ENCODE measurements at places on chromosomes 16 and 17.

- no peak for DNase-seq
Measured at GRCh38 chr16:88422733-88423447, 30.2 kb upstream of the ZFPM1 start.

GRCh38 chr16:16158741-16159374, 64.4 kb downstream of the ABCC6 start:
- no peak for DNase-seq

DNA sequence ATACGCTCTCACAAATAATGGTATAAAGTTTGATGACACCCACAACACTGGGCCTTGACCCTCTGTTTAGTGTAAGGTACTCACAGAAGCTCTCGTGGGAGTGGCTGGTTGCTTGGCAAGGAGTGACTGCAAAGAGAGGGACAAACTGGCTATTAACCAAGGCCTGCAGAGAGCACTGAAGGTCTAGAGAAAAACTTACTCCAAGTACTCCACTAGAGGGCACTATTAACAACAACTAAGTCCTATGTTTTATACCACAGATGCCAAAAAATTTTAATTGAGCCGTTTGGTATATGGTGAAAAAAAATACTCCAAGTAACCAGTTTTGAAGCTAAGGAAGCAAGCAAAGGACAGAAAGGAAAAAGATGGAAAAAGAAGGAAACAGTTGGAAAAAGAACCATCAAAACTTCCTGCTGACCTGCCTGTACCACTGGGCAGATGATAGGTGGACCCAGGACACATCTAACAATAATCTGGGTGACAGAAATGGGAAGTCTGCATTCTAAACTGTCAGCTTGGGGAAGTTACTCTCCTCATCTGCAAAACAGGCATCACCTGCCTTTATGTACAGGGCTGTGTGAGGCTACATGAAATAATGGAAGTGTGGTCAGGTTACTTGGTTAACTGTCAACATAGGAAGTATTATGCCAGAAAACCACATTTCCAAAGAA, 23.2 kb downstream of the DYNC1LI2 start:
- DNase-seq, result no peak

GRCh38 chr17:7219812-7220592, at the start of the genes ACADVL and DLG4:
TSS of gene ACADVL (plus strand) at chr17:7219938. CDS start at chr17:7219985, 47 bp downstream.
TSS of gene DLG4 (minus strand) at chr17:7219836.
- DNase-seq, result peak; percentile 92

GRCh38 chr16:85515319-85515745, 97.8 kb upstream of the GSE1 start:
- DNase-seq, result no peak

GRCh38 chr17:35742496-35742895, 10.5 kb downstream of the GAS2L2 start:
- DNase-seq, result no peak

GRCh38 chr16:88003736-88004135, 52.5 kb downstream of the BANP start:
- DNase-seq, result no peak

DNA sequence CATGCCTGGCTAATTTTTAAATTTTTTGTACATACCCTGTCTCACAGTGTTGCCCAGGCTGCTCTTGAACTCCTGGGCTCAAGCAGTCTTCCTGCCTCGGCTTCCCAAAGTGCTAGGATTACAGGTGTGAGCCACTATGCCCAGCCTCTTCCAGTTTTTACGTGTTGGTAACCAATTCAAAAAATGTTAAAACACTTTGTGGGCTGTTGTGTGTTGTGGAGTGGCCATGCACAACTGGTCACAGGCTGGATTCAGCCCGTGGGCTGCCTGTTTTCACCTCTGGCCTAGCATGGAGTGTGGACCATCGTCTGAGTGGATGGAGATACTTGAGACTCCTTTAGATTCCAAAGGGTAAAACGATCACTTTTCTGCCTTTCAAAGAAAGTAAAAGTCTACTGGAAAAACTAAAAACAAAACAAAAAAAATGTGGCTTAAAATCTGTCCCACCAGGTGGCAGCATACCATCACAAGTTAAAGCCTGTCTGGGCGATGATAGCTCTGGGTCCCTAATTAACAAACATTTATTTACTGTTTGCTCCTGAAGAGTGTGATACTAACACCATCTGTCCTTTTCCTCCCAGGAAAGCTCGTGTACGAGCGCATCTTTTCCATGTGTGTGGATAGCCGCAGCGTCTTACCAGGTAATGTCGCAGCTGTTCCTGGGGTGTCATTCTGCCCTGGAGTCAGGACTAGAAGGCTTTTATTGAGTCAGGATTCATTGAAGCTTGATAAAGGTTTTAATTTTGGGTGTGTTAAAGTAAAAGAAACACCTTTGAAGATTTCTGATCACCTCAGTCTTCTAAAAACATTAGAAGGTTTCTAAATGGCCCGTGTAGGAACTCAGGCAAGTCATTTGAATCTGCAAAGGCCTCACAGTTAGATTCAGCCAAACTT, 45.8 kb downstream of the VPS35L start:
- no peak for DNase-seq

DNA sequence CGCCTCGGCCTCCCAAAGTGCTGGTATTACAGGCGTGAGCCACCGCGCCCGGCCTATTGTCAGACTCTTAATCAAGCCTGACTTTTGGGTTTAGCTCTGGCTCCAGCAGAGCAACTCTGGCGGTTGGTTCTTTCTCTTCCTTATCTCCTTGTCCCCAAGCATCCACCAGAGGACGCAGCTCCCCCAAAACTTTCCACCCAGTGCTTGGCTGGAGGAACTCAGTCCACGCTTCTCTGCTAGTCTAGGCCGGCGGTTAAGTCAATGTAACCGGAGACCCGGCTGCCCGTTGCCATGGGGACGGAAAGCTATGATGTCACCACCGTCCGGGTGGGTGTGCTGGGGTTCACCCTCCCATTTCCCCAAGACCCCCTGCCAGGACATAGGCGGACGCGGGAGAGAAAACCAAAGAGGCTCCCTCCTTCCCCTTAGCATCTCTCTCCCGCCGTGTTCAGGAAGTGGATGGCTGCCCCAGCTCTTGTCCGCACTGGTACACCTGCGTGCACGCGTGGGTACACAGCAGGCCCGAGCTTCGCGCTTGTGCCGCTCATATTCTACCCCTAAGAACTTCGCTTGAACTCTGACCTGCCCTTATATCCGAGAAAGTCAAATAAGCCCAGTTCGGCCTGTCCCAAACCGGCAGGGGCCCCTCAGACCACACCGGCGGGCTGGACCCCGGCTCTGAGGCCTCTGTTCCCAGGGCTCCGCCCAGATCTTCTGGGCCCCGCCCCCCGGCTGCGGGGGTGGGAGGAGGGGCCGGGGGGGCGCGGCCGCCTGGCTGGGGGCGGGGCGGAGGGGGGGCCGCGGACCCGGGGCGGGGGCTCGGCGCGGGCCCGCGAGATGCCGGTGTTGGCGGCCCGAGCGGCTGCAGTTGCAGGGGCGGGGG, at the start of gene RND2:
Gene RND2 (plus strand): TSS at position 825 of the 883 bp plus-strand sequence. CDS start 117 bp downstream, outside the sequence.
- DNase-seq, result peak; percentile 92

GRCh38 chr17:37483311-37484039, 6.2 kb upstream of the DUSP14 start:
- DNase-seq, result no peak

GRCh38 chr17:40541873-40542557, 23.3 kb downstream of the CCR7 start:
- no peak for DNase-seq

GRCh38 chr17:32516450-32516849, 29.7 kb downstream of the CDK5R1 start:
- DNase-seq, result no peak

GRCh38 chr16:78462288-78463208, 363.1 kb downstream of the WWOX start:
- no peak for DNase-seq

DNA sequence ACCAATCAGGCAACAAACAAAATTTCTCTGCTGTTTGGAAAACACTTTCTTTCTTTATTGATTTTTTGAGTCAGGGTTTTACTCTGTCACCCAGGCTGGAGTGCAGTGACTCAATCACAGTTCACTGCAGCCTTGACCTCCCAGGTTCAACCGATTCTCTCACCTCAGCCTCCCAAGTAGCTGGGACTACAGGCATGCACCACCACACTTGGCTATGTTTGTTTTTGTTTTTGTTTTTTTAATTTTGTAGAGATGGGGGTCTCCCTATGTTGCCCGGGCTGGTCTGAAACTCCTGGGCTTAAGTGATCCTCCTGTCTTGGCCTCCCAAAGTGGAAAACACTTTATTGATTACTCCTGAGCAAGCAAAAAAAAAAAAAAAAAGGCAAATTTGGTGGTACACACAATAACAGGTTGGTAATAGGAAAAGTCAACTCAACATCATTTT, 276.4 kb downstream of the SOX9 start:
- no peak for DNase-seq

DNA sequence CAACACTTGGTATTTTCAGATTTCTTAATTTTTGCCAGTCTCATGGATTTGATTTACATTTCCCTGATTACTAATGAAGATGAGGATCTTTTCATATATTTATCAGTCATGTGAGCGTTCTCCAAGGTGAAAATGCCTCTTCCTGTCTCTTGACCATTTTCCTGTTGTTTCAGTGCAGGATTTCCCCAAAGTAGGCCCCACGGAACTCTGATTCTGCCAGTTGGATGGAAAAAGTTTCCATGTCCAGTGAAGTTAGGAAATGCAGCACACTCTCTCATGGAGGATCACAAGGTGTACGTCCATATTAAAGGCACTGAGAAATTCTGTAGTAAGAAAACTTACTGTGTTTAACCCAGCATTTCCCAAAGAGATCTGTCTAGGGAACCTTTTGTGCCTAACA, 16.5 kb upstream of the LIMD2 start:
- DNase-seq, result no peak

DNA sequence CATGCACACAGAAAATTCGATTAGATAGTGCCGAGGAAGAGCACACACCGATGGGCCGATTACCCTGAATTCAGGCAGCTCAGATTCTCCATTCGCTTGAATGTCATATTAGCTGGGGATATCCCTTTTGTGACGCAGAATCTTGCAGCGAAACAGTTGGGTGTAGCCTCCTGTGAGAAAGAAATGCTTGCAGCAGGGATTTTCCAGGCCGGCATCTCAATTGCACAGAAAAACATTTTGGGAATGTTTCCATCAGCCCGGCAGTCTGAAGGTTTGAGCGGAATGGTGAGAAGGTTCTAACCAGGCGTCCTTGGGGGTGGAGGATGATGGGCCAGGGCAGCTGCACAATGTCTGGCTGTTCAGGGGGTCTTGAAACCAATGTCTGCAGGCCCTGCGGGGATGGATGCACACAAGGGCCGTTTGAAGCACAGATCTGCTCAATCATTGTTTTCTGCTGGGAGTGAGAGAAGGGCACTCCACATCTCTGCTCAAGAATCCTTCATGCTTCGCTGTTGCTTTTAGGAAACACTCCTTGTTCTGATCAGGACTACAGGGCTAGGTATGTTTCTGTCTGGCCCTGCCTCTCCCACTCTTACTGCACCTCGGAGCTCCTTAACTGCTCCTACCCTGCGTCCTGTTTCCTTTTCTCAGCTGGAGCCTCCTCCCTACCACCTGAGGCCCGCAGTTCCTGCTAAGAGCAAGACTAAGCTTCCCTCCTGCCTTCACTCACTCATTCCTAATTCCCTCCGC, 94.6 kb downstream of the CMIP start:
- no peak for DNase-seq

GRCh38 chr16:67542464-67542863, 13.8 kb downstream of the RIPOR1 start:
- DNase-seq, result peak; percentile 80

GRCh38 chr16:50311891-50312501, 45.6 kb downstream of the ADCY7 start:
- peak; percentile 57 for DNase-seq

GRCh38 chr17:74922694-74923537, at the start of gene USH1G:
TSS of gene USH1G (minus strand) at chr17:74923255. CDS start at chr17:74923073, 182 bp downstream.
- DNase-seq, result no peak

- DNase-seq, result no peak
Measured at GRCh38 chr16:84254062-84254461, 14.2 kb upstream of the KCNG4 start.

DNA sequence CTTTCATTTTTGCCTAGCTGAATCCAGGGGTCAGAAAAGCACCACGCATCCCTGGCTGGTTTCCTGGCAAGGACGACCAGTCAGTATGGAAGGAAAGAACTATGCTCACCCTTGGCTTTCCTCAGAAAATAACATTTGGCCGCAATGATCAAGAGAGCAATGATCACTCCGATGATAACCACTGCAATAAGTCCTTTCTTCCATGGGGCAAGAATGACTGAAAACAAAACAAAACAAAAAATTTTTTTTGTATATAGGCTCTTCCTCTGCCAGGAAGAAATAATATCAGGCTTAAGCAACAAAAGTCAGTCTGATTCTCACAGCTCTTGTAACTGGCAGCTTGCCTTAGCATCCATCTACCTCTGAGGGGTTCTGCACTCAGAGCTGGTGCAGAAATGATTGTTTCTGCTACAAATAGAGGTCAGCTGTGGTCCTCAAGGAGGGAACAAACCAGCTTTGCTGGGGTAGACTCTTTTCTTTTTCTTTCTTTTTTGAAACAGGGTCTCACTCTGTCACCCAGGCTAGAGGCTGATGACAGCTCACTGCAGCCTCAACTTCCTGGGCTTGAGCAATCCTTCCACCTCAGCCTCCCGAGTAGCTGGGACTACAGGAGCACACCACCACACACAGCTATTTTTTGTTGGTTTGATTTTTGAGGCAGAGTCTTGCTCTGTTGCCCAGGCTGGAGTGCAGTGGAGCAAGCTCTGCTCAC, 35.7 kb downstream of the PECAM1 start:
- no peak for DNase-seq

- no peak for DNase-seq
Measured at GRCh38 chr17:81701288-81702071, 1.7 kb upstream of the MRPL12 start.

- DNase-seq, result peak; percentile 85
Measured at GRCh38 chr16:53509906-53510703, 7.1 kb upstream of the AKTIP start.

DNA sequence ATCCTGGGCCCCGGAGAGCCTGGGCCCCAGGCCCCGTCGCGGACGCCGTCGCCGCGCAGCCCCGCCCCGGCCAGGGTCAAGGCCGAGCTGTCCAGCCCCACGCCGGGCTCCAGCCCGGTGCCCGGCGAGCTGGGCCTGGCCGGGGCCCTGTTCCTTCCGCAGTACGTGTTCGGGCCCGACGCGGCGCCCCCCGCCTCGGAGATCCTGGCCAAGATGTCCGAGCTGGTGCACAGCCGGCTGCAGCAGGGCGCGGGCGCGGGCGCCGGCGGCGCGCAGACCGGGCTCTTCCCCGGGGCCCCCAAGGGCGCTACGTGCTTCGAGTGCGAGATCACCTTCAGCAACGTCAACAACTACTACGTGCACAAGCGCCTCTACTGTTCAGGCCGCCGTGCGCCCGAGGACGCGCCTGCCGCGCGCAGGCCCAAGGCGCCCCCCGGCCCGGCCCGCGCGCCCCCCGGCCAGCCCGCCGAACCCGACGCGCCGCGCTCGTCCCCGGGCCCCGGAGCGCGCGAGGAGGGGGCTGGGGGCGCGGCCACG, 36.8 kb upstream of the ZC3H18 start:
- no peak for DNase-seq

Measured in activated CD8-positive, alpha-beta memory T cell treated with anti-CD3 and anti-CD28 coated beads for 24 hours (primary cell).